Upper lobe of right lung (tissue), 1 donor: ENCODE measurements at places on chromosomes 6 and 20.

- H3K27me3 ChIP-seq: no peaks in the 10 kb centered on the region
- peaks cover 12% of the 10 kb centered on the region for H3K4me1 ChIP-seq
- H3K4me3 ChIP-seq: no peak overlapping the region
- peaks cover 22% of the 10 kb centered on the region for H3K36me3 ChIP-seq
- no peak for DNase-seq
Measured at GRCh38 chr20:34710861-34711574, 6.9 kb downstream of the TP53INP2 start.

- no peak overlapping the region for H3K27ac ChIP-seq
- no peaks in the 10 kb centered on the region for H3K27me3 ChIP-seq
- no peaks in the 10 kb centered on the region for H3K36me3 ChIP-seq
- DNase-seq: no peak
- H3K4me1 ChIP-seq: no peaks in the 10 kb centered on the region
- H3K4me3 ChIP-seq: no peak overlapping the region
Measured at GRCh38 chr6:11908436-11909105, 103.5 kb upstream of the HIVEP1 start.

- no peak overlapping the region for H3K4me3 ChIP-seq
- peak overlapping the region; percentile 85 for H3K27ac ChIP-seq
- no peaks in the 10 kb centered on the region for H3K36me3 ChIP-seq
- DNase-seq: peak; percentile 86
- peaks cover 36% of the 10 kb centered on the region for H3K4me1 ChIP-seq
- H3K27me3 ChIP-seq: no peaks in the 10 kb centered on the region
Measured at GRCh38 chr6:158666628-158667359, 16.9 kb downstream of the SYTL3 start.

DNA sequence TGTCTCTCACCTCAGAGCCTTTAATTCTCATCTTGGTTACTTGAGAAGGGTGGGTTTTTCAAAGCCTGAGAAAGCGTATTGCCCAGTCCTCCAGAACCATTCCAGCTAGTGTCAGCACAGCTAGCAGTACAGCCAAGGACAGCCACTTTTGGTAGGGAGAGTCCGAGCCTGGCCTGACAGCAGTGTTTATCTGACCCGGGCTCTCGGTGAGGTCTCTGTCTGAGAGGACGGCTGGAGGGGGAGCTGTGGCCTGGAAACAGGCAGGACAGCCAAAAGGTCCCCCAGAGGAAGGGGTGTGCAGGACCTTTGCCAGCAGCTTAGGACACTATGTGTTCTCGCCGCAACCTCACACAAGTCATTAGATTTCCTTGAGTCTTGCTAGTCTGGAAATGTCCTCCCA lies 38.8 kb downstream of the LYRM2 start:
- H3K4me1 ChIP-seq: no peaks in the 10 kb centered on the region
- no peaks in the 10 kb centered on the region for H3K27me3 ChIP-seq

- H3K27me3 ChIP-seq: peaks cover 65% of the 10 kb centered on the region
- H3K4me3 ChIP-seq: peak overlapping the region; percentile 21
- peak; percentile 69 for DNase-seq
- H3K27ac ChIP-seq: no peak overlapping the region
- H3K4me1 ChIP-seq: peaks cover 18% of the 10 kb centered on the region
- no peaks in the 10 kb centered on the region for H3K36me3 ChIP-seq
Measured at GRCh38 chr20:46010491-46011391, 2.0 kb downstream of the MMP9 start.

- DNase-seq: no peak
- no peak overlapping the region for H3K4me3 ChIP-seq
- no peak overlapping the region for H3K27ac ChIP-seq
- H3K36me3 ChIP-seq: no peaks in the 10 kb centered on the region
Measured at GRCh38 chr6:159833556-159833955, 33.5 kb downstream of the PNLDC1 start.

DNA sequence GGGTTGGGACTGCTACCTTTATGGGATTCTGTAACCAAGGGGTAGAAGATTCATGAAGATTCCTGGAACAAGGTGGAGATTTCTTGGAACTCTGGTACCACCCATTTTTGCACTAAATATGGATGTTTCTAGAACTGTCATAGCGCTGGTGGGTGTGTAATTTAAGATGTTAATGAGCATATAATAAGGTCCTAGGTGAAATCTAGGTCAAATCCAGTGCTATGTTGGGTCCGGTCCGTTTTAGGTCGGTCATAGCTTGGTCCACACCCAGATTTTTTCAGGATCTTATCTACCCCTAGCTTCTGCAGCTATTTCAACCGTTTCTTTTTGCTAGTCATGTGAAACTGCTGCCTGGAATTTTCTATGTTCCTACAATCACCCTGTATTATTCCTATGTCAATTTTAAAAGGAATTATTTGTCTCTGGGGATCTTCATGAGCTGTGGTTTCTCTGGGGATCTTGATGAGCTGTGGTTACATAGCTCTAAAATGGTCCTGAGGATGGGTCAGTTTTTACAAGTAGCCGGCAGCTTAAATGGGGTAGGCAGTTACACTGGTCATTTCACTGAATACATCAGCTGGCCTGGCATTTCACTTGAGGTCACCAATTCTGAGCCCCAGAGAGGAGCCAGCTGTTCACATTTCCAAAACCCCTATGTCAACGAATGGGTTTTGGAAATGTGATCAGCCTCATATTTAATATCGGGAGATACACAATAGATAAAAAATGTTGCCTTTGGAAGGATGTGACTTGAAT lies 652.3 kb upstream of the FLRT3 start:
- no peaks in the 10 kb centered on the region for H3K36me3 ChIP-seq
- no peak for DNase-seq
- H3K27me3 ChIP-seq: no peaks in the 10 kb centered on the region
- H3K27ac ChIP-seq: no peak overlapping the region
- no peak overlapping the region for H3K4me3 ChIP-seq

- no peak overlapping the region for H3K27ac ChIP-seq
- DNase-seq: no peak
- no peaks in the 10 kb centered on the region for H3K36me3 ChIP-seq
- no peaks in the 10 kb centered on the region for H3K4me1 ChIP-seq
- H3K4me3 ChIP-seq: no peak overlapping the region
Measured at GRCh38 chr20:25125636-25126035, 43.7 kb upstream of the VSX1 start.

DNA sequence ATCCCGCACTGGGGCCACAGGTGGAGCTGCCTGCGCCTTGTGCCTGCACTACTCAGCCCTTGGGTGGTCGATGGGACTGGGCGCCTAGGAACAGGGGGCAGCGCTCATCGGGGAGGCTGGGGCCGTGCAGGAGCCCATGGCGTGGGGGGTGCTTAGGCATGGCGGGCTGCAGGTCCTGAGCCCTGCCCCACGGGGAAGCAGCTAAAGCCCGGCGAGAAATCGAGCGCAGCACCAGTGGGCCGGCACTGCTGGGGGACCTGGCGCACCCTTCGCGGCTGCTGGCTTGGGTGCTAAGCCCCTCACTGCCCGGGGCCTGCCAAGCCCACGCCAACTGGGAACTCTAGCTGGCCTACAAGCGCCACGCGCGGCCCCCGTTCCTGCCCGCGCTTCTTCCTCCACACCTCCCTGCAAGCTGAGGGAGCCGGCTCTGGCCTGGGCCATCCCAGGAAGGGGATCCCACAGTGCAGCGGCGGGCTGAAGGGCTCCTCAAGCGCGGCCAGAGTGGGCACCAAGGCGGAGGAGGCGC lies 5.8 kb downstream of the HIVEP1 start:
- no peak overlapping the region for H3K27ac ChIP-seq
- H3K27me3 ChIP-seq: no peaks in the 10 kb centered on the region
- DNase-seq: no peak
- H3K36me3 ChIP-seq: no peaks in the 10 kb centered on the region
- peaks cover 16% of the 10 kb centered on the region for H3K4me1 ChIP-seq
- no peak overlapping the region for H3K4me3 ChIP-seq

GRCh38 chr20:57231951-57232428 lies 34.5 kb downstream of the BMP7 start:
- H3K36me3 ChIP-seq: no peaks in the 10 kb centered on the region
- H3K27me3 ChIP-seq: peaks cover 10% of the 10 kb centered on the region
- no peak overlapping the region for H3K4me3 ChIP-seq
- H3K4me1 ChIP-seq: no peaks in the 10 kb centered on the region
- DNase-seq: no peak
- H3K27ac ChIP-seq: no peak overlapping the region

GRCh38 chr6:73329201-73329600 lies 24.9 kb downstream of the DPPA5 start:
- H3K36me3 ChIP-seq: no peaks in the 10 kb centered on the region
- no peak overlapping the region for H3K27ac ChIP-seq
- H3K4me1 ChIP-seq: no peaks in the 10 kb centered on the region
- no peak overlapping the region for H3K4me3 ChIP-seq
- H3K27me3 ChIP-seq: peaks cover 9% of the 10 kb centered on the region
- DNase-seq: no peak

GRCh38 chr6:134145786-134146185 lies 93.4 kb upstream of the SLC2A12 start:
- no peak for DNase-seq
- H3K27me3 ChIP-seq: no peaks in the 10 kb centered on the region
- H3K27ac ChIP-seq: no peak overlapping the region
- H3K4me3 ChIP-seq: no peak overlapping the region
- no peaks in the 10 kb centered on the region for H3K4me1 ChIP-seq

DNA sequence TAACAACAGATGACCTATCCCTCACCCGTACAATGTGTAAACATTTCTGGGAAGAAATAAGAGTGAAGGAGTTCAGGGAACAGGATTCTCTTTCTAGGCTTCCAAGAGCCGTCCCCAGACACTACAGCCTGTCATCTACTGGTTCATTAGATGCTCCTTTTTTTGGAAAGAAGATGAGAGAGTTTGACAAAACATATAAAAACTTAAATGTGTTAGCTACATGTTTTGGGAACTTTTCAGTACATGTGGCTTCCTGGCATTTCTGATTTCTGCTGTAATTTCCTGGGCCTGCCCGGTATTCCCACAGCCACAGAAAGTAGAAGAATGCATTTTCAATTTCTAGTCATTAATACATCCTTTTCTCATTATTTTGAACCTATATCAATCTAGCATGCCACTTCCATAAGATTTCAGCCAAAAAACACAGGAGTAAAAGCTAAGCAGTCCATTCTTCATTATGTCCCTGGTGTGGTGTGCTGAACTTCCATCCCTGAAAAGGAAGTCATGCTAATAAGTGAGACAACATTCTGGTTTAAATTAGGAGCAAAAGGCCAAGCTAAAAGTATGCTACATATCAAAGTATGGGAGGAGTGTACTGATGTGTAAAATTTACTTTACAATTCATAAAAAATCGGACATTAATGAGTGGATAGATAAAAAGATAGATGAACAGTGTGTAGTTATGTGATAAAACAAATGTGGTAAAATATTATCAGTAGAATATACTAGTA lies 198.2 kb downstream of the WDR27 start:
- no peak overlapping the region for H3K27ac ChIP-seq
- no peak overlapping the region for H3K4me3 ChIP-seq

DNA sequence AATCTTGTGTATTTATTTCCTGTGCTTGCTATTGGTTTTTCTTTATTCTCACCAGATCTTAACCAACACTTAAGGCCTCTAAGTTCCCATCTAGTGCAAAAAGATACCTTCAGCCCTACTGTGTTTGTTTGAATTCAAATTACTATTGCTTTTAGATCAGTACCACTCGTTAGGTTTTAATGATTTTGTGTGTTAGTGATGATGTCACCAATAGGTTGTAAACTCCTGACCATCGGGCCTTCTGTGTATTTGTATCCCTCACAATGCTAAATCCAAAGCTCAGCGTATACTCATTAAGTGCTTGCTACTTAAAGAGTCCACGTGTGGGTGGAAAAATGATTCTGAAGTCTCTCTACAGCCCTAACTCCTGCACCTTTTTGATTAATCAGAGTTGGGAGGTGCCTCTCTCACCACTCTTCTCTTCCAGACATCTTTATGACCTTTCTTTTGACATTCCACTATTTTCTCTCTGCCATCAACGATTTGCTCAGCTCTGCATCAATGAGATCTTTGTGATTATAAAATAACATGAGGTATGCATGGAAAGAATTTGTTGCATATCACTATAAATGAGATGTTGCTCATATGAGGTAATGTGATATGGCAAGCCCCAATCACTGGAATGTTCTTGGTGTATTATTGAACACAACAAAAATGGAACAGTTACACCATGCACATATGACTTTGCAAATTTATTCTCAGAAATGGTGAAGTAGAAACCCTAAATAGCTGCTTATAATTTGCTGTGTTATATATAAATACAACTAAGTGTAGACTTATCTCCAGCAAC lies 55.1 kb upstream of the LAMA2 start:
- DNase-seq: no peak
- no peak overlapping the region for H3K4me3 ChIP-seq
- H3K27me3 ChIP-seq: no peaks in the 10 kb centered on the region
- no peaks in the 10 kb centered on the region for H3K36me3 ChIP-seq
- no peak overlapping the region for H3K27ac ChIP-seq

- no peaks in the 10 kb centered on the region for H3K4me1 ChIP-seq
- no peak overlapping the region for H3K4me3 ChIP-seq
- DNase-seq: no peak
- H3K27me3 ChIP-seq: no peaks in the 10 kb centered on the region
Measured at GRCh38 chr6:69487688-69488087, 309.1 kb downstream of the LMBRD1 start.

- no peaks in the 10 kb centered on the region for H3K27me3 ChIP-seq
- H3K36me3 ChIP-seq: no peaks in the 10 kb centered on the region
- no peak for DNase-seq
- H3K4me3 ChIP-seq: no peak overlapping the region
- H3K4me1 ChIP-seq: no peaks in the 10 kb centered on the region
Measured at GRCh38 chr6:83231146-83231545, 38.0 kb downstream of the RWDD2A start.

- no peaks in the 10 kb centered on the region for H3K36me3 ChIP-seq
- H3K27me3 ChIP-seq: peaks cover 3% of the 10 kb centered on the region
- no peak overlapping the region for H3K4me3 ChIP-seq
- no peak for DNase-seq
- no peaks in the 10 kb centered on the region for H3K4me1 ChIP-seq
Measured at GRCh38 chr6:97053643-97054411, 129.3 kb downstream of the KLHL32 start.

- no peak overlapping the region for H3K27ac ChIP-seq
- H3K27me3 ChIP-seq: no peaks in the 10 kb centered on the region
- no peak overlapping the region for H3K4me3 ChIP-seq
- DNase-seq: no peak
Measured at GRCh38 chr6:119590066-119590465, 240.5 kb upstream of the MAN1A1 start.

GRCh38 chr6:136628996-136629395 lies 78.8 kb upstream of the MAP7 start:
- no peak overlapping the region for H3K27ac ChIP-seq
- H3K27me3 ChIP-seq: no peaks in the 10 kb centered on the region
- peaks cover 4% of the 10 kb centered on the region for H3K36me3 ChIP-seq
- no peak for DNase-seq

DNA sequence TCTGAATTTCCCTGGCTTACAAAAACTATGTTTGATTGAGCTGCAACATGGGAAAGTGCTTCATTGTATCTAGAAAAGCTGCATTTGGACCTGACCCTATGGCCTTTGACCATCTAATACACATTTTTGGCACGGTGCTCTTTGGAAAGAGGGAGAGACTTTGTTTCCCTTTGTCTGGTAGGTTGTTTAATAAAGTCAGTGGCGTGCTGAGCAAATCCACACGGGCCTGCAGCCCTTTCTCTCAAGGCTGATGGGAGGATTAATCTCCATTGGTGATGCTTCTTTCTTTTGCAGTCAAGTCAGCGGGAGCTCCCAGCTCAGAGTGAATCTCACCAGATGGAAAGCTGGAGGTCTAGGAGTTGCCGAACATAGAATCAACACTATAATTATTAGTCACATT lies 314.7 kb upstream of the CNR1 start:
- H3K27ac ChIP-seq: no peak overlapping the region
- no peak for DNase-seq
- H3K36me3 ChIP-seq: no peaks in the 10 kb centered on the region
- H3K27me3 ChIP-seq: no peaks in the 10 kb centered on the region
- no peak overlapping the region for H3K4me3 ChIP-seq
